ENCODE measurements at places on chromosomes 12 and 14.
A peak's percentile ranks its signal among the peaks of the same experiment; 100 is the strongest.

GRCh38 chr14:32189811-32190210 lies 12.0 kb upstream of the RNU6-7 start:
- no peak for DNase-seq

- no peak for DNase-seq
These were observed 28.2 kb downstream of the FGF6 start for GRCh38 chr12:4417455-4417854.

GRCh38 chr14:67446371-67447032 lies 34.5 kb upstream of the PLEK2 start:
- DNase-seq = no peak

DNA sequence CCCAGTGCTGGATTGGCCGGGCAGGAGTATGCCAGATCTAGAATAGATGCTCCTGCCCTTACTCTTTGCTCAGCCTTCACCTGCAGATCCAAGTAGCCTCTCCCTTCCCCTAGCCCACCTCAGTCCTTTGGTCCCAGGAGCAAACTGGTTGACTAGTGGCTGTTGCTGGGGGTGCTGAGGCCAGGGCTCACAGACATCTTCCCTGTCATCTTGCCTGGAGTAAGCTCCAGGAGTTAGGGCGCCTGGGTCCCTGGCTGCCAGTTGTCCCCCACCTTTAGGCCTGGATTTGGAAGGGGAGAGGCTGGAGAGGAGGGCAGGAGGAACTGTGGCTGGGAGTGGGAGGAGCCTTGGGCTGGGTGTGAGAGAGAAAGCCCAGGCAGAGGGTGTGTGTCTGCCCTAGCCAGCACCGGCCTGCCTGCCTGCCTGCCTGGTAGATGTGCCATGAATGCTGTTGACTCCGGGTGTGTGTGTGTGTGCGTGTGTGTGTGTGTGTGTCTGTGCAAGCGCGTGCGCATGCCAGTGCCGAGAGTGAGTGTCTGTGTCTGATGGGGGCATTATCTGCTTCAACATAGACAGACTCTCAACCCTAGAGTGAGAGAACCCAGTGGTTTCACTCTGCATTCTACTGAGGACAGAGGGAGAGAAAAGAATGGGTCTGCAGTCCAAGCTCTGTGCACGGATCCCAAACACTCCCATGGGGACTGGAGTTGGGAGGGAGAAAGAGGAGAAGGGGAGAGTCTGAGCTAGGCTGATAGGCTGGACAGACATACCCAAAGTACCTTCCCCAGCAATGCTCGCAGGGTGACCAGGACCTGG lies 845 bp upstream of the RARG start:
- peak; percentile 45 for DNase-seq

DNA sequence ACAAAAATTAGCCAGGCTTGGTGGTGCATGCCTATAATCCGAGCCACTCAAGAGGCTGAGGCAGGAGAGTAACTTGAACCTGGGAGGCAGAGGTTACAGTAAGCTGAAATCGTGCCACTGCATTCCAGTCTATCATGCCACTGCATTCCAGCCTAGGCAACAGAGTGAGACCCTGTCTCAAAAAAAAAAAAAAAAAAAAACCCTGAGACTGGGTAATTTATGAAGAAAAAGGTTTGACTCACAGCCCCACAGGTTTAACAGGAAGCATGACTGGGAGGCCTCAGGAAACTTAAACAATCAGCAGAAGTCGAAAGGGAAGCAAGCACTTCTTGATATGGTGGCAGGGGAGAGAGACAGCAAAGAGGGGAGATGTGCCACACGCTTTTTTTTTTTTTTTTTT lies 123.2 kb downstream of the GXYLT1 start:
- no peak for DNase-seq

- DNase-seq = peak; percentile 11
These were observed 19.4 kb downstream of the KTN1 start for GRCh38 chr14:55599250-55599879.

DNA sequence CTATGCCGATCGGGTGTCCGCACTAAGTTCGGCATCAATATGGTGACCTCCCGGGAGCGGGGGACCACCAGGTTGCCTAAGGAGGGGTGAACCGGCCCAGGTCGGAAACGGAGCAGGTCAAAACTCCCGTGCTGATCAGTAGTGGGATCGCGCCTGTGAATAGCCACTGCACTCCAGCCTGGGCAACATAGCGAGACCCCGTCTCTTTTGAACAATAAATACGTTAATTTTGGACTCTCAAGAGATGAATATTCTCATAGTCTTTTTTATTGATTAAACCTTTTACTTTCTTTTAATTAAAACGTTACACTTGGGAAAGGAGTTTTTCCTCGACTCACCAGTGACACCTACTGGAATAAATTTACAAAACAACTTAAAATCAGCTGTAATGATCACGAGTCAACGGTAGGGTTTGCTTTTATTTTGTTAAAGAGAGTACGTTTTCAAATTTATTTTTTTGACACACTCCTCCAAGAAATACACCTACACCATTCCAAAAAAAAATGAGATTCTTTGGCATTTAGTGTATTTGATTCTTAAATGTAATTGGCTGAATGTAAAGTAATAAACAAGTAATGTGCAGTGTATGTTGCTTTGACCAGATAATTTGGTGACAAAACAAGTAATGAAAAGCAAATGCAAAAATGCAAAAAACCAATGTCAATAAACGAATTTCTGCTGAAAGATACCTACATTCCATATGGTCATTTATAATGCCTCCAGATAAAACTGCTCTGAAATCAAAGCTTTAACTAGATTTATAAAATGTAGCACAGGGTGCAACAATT lies 687 bp upstream of the RPS29 start:
- peak; percentile 81 for DNase-seq

DNA sequence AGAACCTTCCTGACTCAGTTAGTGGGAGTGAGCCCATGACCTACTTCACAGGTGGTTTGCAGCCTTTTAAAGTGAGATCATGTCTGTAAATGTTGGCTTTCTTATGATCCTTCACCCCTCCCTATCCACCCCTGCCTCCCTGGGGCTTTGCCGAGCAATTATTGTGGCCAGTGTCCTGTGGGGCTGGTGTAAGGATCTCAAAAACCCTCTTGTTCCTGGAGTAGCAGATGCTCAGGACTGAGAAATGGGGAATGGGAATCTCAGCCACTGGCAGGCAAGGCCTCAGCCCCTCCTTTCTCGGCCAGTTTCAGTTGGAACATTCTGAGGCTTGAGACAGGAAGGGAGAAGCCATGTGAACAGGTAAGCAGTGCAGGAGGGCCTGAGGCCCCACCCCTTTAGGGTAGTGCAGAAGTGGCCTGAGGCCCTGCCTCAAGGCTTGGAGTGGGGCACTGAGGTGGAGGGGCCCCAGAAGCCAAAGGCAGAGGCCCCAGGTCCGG lies 53.8 kb downstream of the PLEKHG3 start:
- no peak for DNase-seq

- DNase-seq = no peak
These were observed 261.7 kb downstream of the MSRB3 start for GRCh38 chr12:65540140-65540539.

DNA sequence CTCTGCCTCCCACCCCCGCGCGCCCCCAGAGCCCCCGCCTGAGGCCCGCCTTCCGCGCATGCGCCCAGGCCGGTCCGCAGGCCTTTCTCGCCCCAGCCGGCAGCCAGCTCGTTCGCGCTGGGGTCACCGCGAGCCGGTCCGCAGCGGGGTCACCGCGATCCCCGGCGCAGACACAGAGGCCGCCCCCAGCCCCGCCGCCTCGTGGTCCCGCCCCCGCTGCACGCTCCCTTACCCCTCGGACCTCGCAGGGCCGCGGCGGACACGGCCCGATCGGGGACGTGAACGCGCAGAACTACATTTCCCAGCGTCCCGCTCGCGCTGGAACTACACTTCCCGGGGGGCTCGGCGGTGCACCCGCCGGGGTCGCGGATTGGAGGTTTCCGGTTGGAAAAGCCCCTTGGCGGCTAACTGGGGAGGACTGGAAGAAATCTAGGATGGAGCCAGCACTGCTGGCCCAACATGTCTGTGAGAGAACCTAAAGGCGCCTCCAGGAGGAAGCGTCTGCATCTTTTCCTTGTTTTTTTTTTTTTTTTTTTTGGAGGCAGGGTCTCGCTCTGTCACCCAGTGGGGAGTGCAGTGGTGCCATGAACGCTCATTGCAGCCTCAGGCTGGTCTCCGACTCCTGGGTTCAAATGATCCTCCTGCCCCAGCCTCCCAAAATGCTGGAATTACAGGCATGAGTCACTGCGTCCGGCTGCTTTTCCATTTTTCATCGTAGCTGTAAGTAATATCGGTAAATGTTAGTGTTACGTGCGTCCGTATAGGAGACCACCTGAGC lies at the start of gene ZNF605:
Gene ZNF605, minus strand, starts transcription at position 296 of the 778 bp plus-strand sequence. CDS start 10,671 bp downstream, outside the sequence.
- peak; percentile 57 for DNase-seq

DNA sequence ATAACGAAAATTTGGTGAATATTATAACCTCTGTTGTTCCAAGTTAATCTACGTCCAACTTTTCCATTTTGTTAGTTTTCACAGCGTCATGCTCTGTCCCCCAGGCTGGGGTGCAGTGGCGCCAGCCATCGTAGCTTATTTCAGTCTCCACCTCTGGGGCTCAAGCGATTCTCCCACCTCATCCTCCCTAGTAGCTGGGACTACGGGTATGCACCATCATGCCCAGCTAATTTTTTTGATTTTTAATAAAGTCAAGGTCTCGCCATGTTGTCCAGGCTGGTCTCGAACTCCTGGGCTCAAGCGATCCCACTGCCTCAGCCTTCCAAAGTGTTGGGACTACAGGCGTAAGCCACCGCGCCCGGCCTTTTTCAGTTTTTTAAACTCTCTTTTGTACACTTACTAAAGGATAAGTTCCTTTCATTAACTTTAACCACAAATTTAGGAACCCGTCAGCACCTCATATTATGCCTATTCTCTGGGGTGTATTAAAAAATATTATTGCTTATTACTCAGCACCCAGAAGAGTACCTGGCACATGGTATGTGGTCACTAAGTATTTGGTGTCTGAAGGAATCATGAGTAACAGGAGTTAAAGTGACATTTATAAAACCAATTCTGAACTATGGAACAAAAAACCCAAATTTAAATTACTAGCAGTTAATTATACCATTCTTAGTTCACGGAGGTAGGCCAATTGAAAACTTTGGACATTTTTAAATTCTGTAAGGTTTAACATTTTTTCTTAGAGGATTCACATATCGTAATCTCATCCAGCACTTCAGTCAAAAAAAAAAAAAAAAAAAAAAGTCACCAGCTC lies 925 bp upstream of the MIPOL1 start:
- no peak for DNase-seq

- DNase-seq = no peak
These were observed 171.1 kb upstream of the PRMT8 start for GRCh38 chr12:3319723-3320492.
